ENCODE measurements at places on chromosomes 4 and X.

GRCh38 chr4:24800325-24800895 lies 5.0 kb downstream of the SOD3 start:
- DNase-seq: no peak

GRCh38 chr4:147318586-147318985 lies 162.3 kb upstream of the EDNRA start:
- no peak for DNase-seq

DNA sequence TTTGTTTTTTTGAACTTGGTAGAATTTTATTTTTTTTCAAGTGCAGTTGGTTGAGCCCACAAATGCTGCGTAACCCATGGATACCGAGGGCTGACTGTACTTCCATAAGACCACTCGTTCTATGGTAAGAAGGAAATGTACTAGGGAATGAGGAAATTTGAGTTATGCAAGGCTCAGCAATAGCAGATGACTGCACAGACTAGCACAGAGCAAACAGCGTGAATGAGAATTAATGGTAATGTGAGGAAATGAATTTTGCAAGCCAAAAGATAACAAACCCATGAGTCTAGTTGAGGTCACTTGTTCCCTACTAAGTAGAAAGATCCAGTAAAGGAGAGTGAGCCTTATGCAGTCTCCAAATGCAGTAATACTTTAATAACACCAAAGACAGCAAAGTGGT lies 17.4 kb downstream of the GSPT2 start:
- no peak for DNase-seq

GRCh38 chrX:67351411-67351810 lies 192.4 kb upstream of the AR start:
- DNase-seq: peak; percentile 1
